ENCODE measurements at places on chromosomes 6 and 20.

GRCh38 chr20:32522526-32522775, 62.7 kb downstream of the NOL4L start:
- no peak for DNase-seq

DNA sequence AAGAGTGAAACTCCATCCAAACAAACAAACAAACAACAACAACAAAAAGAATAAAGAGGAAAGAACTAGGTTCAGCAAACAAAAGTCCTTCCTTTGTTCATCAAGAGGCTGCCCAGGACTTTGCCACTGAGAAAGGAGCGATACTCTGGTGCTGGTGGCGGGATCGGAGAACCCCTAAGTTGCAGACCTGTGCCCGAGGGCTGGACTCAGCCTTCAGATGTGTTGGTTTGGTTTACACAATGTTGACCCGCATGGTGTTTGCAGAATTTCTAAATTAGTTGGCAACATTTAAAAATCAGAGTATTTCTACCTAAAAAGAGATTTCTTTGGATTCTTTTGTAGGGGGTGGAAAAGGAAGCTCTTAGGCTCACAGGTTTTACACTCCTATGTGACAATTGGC, 42.5 kb downstream of the TRAM2 start:
- no peak for DNase-seq

GRCh38 chr6:37860226-37860839, 40.8 kb downstream of the ZFAND3 start:
- DNase-seq: no peak

- DNase-seq: no peak
These were observed 39.5 kb downstream of the PIGU start for GRCh38 chr20:34637245-34638038.

DNA sequence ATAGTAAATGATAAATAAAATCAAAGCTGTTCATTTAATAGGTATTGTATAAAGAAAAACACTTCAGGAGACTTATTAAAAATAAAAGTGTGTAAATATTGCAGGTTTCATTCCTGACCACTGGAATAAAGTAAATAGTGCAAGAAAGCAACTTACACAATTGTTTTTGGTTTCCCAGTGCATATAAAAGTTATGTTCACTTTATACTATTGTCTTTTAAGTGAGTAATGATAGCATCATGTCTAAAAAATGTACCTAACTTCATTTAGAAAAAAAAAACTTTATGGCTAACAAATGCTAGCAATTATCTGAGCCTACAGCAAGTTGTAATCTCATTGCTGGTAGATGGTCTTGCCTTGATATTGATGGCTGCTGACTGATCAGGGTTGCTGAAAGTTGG, 726.6 kb upstream of the POU3F2 start:
- no peak for DNase-seq

DNA sequence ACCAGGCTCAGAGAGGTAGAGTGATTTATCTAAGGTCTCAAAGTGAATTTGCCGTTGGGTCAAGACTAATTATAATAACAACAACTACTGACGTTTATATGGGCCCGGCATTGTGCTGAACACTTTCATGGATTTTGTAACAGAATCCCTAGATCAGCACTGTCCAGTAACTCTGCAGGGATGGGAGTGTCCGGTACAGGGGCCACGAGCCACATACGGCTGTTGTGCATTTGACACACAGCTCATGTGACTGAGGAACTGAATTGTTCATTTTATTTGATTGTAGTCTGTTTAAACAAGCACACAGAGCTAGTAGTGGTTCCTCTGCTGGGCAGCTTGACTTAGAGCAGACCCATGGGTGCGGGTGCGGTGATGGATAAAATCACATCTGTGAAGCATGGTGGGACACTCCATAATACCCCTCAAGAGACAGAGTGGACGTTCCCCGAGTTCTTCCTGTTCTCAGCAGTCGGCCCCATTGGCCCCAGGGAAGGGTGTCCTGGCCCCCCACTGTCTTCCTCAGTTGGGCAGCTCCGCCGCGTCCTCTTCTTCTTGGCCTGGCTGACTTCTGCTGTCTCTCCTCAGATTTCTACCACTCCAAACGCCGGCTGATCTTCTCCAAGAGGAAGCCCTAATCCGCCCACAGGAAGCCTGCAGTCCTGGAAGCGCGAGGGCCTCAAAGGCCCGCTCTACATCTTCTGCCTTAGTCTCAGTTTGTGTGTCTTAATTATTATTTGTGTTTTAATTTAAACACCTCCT, 6.8 kb downstream of the CDKN1A start:
- DNase-seq: no peak

DNA sequence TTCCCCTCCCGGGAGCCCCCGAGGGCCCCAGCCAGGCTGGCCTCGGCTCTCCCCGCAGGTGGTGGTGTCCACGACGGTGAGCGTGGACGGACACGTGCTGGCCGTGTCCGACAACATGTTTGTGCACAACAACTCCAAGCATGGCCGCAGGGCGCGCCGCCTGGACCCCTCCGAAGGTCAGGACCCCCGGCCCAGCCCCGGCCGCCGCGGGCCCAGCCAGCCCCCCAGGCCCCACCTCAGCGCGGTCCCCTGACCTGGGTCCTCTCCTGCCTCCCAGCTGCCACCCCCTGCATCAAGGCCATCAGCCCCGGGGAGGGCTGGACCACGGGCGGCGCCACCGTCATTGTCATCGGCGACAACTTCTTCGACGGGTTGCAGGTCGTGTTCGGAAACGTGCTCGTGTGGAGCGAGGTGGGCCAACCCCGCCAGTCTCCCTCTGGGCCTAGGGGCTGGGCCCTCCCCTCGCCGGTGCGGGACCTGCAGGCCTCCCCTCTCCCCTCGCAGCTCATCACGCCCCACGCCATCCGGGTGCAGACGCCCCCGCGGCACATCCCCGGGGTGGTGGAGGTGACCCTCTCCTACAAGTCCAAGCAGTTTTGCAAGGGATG, 51.0 kb downstream of the CPXM1 start:
- DNase-seq: peak; percentile 61

DNA sequence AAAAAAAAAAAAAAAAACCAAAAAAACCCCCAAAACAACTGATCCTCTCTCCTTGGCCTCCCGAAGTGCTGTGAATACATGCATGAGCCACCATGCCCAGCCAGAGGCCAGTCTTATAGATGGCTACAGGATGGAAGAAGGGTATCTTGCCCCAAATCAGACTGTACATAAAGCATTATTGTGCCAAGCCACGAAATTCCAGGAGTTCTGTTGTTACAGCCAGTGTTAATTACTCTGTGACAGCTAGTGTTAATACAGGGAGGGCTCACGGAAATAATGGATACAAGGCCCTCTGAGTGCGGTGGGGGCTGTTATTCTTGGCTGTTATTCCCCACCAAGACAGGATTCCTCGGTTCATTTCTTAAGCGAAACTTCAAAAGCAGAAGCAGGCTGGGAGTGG, 1.4 kb upstream of the CLPSL2 start:
- no peak for DNase-seq

GRCh38 chr20:51310216-51310615, 232.3 kb downstream of the NFATC2 start:
- DNase-seq: no peak

GRCh38 chr6:53799340-53799739, 4.5 kb downstream of the LRRC1 start:
- DNase-seq: no peak

DNA sequence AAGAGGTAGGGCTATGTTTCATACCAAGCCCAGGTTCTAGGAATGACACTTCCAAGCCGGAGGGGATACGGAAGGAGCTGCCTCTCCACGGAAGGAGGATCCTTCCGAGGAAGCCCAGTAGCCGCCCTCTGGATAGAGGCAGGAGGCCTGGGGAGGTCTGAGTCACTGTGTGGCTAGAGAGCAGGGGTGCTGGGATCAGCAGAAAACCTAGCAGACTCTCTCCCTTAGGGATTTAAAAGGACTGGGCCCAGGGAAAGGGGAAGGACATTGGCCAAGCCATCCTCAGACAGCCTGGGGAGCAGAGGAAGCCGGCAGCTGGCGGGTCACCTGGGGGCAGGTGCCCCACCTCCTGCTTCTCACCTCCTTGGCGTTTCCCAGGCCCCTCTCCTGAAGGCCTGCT, 36.6 kb upstream of the NFATC2 start:
- no peak for DNase-seq

DNA sequence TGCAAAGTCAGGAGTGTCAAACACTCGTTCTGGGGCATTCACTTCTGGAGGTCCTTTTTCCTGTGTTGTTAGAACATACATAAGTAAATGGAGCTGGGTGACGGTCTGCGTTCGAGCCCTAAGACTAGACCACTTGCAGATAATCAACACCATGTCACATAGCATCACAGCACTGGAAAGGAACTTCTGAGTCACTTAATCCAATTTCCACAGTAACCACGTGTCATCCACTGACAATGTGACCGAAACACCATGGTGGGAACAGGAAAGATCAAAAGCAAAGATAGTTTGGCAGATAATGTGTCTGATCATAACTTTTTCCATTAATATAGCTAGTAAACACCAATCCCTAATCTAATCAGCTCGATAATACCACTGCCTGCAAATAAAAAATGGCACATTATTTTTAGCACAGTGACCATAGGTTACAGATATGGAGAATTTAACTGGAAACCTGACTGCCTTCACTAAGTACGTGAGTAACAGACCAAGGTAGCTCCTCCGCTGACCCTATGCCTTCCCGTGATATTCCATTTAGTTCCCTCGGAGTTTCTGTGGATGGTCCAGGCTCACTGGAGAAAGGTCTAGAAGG, 34.8 kb downstream of the WRNIP1 start:
- no peak for DNase-seq

DNA sequence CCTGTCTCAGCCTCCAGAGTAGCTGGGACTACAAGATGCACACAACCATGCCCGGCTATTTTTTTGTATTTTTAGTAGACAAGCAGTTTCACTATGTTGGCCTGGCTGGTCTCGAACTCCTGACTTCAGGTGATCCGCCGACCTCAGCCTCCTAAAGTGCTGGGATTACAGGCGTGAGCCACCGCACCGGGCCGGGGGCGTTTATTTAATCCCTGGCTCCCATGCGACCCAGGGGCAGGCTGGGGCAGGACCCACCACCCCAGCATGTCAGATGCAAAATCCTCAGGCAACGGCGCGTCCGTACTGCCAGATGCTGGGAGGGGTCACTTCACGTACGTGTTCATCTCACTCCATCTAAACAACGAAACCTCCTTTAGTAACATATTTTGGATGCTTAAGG, 518.7 kb upstream of the NOX3 start:
- no peak for DNase-seq

GRCh38 chr6:169766232-169766631, 14.8 kb downstream of the ERMARD start:
- DNase-seq: no peak

GRCh38 chr6:63114610-63115211, 96.6 kb upstream of the FKBP1C start:
- no peak for DNase-seq

- no peak for DNase-seq
These were observed 236.8 kb downstream of the PACRG start for GRCh38 chr6:162964488-162965140.

DNA sequence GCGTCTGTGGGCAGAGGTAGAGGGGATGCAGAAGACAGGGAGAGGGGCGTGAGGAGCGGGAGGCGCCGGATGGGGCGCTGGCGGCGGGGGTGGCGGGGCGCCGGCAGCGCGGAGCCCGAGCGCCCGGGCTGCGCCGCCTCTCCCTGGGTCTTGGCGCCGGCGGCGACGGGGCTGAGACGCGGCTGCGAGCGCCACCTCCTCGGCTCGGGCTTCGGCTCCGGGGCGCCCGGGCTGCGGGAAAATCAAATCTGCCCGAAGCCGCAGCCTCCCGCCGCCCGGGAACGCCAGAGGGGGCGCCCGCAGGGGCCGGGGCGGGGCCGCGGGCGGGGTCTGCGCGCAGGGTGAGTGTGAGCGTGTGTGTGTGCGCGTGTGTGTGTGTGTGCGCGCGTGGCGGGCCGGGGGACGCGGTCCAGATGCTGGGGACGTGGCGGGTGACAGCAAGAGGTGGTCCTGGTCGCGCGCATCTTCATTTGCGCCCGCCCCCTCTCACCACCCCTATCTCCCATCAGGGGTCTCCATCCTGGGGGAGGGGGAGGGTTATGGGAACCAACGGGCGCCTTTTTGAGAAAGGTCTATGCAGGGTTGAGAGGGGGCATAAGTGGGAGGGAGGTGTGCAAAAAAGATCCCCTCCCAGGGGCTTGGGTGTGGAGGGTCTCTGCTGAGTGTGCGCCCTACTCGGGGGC, 646 bp upstream of the CPNE5 start:
- no peak for DNase-seq

DNA sequence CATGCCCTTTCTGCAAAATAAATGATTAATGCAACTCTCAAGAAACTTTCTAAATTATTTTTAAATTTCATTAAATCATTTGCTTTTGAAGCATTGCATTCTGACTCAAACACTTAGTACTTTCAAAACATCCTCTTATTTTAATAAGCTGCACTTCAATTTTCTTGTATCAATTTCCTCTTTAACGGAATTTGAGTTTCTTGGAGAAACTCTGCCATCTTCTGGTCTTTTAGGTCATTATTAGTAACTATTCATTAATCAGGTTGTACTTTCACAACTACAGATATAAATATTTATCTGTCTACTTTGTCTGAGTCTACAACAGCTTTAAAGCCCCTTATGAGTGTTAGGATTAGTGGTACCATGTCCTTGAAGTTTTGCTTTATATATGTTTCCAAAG, 30.2 kb downstream of the TMX4 start:
- no peak for DNase-seq

GRCh38 chr20:6882561-6883291, 115.2 kb downstream of the BMP2 start:
- no peak for DNase-seq

GRCh38 chr6:42249279-42249678, 31.6 kb upstream of the MRPS10 start:
- DNase-seq: no peak

DNA sequence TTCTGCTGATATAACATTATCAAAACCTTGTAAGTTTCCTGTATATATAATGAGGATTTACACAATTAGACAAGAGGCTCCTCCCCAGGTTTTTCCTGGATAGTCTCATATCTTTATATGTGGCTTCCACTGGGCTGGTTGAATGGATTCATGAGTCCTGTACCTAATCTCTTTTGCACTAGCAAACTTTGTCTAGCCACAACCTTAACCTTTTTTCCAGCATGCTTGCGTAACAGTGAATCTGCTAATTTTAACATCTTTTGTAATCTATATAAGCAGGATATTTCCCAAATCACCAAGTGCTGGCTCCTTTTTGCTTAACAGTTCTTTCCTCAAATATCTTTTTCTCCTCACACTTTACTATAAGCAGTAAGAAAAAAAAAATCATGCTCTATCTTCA, 153.6 kb downstream of the COL21A1 start:
- no peak for DNase-seq
